Left ventricle myocardium superior (tissue), 1 donor: ENCODE measurements at places on chromosomes 6 and 20. TPM values are rescaled to one million over a fixed set of nuclear protein-coding genes. Genes with fewer than 3 reads are reported as not detected.

DNA sequence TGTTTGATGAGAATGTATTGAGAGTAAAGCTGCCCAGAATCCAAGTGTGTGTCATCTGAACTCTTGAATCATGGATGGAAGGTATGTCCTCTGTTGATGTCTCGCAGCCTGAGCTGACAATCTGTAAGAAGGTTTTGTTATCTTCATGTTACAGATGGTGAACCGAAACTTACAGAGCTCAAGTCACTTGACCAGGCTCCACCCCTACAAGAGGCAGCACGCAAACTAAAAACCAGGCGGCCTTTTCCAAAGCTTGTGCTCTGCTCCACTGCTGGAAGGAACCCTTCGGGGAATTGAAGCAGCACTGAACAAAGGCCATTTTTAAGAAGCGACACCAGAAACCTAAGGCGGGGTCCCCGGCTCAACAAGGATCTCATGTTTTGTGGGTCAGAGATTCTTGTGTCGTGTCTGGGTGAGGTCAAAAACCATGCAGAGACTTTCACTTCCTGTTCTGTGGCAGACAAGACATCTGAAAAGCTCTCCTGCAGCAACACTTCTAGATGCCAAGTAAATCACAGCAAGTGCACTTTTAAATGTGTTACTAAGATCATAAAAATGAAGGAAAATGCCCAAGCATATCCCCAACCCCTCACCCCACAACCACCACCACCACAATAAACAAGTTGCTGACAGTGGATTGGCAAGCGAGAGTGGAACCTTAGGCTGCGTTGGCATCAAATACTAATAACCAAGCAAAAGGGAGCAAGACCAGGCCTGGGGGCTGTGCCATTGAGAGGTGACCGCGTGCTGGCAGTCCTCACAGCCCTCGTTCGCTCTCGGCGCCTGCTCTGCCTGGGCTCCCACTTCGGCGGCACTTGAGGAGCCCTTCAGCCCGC is 27.3 kb downstream of the NQO2 start:
- no peak for DNase-seq

Gene ADTRP
- not detected for total RNA-seq

DNA sequence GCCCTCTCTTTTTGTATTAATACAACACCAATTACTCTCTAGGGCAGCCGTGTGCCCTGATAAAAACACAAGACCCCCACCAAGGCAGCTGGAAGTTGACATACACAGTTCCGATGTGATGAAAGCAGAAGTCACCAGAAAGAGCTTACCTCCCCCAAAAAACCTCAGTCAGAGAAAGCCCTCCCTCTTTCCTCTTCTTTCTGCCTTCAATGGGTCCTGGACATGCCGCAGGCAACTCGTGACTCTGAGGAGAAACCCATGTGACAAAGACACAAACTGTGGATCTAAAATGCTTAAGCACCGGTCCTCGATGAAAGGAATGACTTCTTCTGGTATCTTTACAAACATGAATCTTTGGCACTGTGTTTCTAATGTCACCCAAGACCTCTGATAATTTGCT is 117.7 kb upstream of the CCDC28A start:
- no peak for DNase-seq

Gene DNAH8
- not detected for total RNA-seq

DNA sequence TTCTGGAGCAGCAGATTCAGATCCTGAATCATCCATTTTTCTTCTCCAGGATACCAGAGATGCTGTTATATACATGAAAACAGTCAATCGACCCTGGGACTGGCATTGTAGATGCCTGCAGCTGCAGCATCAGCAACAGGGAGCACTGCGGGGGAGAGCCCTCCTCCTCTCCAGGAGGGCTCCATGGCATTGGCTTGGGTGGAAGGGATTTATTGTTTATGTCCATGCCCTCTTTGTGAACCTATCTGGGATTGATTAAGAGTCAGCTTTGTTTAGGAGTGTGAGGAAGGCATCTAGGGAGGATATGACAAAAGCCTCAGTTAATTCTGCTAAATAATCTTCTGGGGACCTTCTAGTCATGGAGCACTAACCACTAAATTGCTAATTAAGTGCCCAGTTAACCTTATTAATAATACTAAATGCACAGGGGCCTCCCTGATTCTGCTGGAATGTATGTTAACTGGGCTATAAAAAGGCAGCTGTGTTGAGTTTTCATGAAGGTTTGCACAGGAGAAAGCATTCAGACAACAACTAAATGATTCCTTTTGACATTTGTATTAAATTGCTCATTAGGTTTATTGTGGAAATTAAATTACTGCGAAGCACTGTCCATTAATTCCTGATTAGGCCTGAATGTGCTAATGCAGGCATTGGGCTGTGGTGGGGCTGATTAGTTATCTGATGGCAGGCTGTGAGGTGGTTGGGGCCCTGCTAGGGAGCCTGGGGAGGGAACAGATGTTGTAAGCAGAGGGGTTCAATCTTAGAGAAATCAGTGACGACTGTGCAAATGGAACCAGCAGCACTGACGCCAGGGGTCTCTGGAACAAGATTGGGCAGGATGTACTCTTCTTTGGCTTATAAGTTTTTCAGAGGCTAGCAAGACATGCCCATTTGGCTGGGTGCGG is 57.6 kb downstream of the IMPG1 start:
- no peak for DNase-seq

GRCh38 chr6:144197919-144198318 is 47.6 kb downstream of the STX11 start:
- DNase-seq = no peak

Gene ATP6V1G2
- total RNA-seq = 2.1 TPM

DNA sequence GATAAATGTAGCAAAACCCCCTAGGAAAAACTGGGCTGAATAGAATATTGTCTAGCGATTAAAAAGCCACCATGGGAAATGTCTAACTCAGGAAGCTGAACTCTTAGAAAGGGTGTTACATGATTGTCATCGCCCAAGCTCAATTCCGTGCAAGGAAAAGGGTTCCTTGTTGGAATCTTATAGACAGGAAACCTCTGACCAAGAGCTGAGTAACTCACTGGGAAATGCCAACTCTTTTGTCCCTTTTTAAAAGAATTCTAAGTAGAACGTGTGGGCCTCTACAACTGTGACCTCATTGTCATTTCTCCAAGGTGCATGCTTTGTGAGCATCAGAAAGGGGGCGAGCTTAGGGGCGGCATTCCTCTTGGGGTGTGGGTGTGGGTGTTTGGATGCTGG is 88.1 kb downstream of the SYNJ2 start:
- DNase-seq = no peak

GRCh38 chr6:109922851-109923250 is 55.3 kb upstream of the GPR6 start:
- no peak for DNase-seq

Gene TTLL9
- total RNA-seq = not detected

DNA sequence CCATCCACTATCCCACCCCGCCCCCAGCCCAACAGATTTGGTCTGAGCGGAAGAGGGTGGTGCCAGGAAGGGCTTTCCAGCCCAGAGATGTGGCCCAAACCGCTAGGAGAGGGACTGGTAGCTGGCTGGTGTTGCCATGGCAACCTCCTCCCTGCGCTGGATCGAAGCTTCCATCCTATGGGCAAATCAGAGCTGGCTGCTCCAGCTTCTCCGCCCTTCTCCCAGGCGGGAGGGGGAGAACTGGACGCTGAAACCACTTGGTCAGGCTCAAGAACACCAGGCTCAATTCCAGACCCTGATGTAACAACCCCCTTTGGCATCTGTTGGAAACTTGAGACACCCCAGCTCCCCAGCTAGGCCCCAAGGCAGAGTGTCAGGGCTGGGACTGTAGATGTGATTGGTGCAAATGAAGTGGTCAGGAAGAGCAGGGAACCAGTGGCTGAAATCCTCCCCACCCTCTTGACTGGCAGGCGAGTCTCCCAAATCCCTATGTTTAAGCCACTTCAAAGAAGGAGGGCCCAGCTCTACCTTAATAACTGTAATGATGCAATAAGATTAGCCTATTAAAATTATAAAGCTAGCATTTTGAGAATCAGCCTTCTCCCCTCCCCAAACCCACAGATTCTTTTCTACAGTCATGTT is 4.2 kb downstream of the RIMS4 start:
- no peak for DNase-seq

DNA sequence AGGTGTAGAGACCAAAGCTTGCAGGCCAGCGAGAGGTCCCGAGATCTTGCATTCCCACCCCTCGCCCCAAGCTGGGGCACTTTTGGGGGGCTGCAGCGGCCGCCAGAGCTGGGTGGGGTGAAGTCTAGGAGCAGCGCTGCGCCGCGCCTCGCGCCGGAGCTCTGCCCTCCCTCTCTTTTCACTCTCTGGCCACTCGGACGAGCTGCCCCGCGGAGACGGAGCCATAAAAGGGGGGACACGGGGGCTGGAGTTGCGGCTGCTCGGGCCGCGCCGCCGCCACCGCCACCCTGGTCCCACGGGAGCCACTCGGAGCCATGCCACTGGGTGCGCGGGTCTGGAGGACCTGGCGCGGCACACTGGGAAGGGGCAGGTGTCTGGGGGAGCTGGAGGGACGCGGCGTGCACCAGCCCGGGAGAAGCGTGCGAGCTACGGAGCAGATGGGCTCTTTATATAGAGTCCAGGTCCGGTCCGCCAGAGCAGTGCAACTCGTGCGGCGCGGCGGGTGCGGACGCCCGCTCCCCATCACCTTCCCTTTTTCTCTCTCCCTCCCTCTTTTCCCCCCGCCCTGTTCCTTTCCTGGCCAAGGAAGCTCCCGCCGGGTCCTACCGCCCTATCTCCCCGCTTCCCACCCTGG is 687 bp upstream of the HTR1B start:
- no peak for DNase-seq

DNA sequence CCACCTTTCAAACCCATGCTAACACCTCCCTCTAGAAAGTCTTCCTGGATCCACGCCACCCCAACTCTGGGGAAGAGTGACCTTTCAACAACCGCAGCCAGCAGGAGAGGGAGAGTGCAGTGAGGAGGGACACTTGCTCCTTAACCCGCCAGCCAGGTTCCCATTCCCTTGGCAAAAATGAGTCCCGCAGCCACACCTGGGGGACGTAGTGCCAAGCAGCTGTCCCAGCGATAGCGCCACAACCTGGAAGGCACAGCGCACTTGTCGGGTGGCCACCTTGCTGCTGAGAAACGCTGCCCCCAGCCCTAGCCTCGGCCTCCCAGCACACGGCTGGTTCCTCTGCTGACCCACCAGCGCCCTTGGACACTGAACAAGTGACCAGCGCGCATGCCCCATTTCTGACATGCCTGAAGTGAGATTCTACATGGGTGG is 119.3 kb downstream of the JPH2 start:
- no peak for DNase-seq

Gene GPSM3
- 5.9 TPM for total RNA-seq

DNA sequence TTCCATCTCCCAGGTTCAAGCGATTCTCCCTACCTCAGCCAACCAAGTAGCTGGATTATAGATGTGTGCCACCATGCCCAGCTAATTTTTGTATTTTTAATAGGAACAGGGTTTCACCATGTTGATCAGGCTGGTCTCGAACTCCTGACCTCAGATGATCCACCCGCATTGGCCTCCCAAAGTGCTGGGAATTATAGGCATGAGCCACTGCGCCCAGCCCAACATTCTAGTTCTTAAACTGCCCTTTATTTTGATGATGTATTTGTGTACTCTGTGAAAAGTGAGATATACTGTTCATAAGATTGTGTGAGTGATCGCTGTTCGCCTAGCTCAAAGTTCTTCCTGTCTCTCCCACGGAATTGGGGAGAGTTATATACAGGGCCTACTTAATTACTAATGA is 93.1 kb downstream of the HFE start:
- DNase-seq = no peak

DNA sequence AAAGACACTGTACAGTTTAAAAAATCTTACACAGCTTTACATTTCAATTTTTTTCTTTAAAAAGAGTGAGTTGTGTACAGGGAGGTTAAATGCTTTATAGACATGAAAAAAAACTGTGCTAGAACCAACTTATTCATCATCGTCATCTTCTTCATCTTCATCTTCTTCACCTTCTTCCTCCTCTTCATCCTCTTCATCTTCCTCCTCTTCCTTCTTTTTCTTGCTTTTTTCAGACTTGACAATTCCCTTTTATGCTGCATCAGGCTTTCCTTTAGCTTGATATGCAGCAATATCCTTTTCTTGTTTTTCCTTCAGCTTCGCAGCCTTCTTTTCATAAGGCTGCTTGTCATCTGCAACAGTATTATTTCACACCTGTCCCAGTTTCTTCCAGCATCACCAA is 34.3 kb upstream of the TMEM30A start:
- no peak for DNase-seq

GRCh38 chr6:43976706-43977403 is 150.4 kb downstream of the MRPL14 start:
- no peak for DNase-seq

DNA sequence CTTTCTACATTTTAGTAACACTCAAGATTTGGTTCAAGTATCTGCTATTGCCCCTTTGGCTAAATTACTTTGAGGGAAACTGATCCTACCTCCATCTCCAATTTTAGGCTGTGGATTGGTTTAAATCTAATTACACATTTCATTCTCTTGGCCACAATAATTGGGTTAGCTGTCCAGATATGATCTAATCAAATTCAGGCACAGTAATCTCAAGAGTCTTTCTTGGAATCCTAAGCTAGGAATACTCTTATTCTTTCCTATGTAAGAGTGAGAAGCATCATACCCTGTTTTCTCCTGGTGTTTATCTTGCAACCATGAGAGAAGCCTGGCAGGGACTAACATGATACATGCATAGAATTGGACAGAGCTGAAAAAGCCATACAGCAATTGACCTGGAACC is 300.4 kb upstream of the MARCKS start:
- DNase-seq = no peak

- DNase-seq = no peak
Observed at GRCh38 chr6:12803486-12803885, 86.9 kb downstream of the PHACTR1 start.

DNA sequence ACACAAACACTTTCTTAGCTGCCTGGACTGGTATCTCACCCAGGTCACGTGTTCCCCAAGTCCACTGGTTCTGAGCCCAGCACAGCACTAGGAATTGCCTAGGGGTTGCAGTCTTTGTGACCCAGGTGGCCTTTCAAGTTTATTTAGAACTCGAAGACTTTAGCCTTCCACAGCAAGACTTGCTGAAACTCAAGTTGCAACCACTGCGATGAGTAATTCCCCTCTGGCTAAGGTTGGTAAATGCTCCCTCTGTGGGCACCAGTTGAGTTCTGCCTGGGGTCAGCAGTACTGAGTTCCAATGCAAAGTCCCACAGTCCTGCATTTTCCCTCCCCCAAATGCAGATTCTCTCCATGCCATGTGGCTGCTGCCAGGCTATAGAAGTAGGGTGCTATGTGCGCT is 77.6 kb upstream of the MOCS1 start:
- DNase-seq = no peak

Gene PLN
- total RNA-seq = 2,753 TPM

GRCh38 chr20:57900226-57900905 is 190.6 kb upstream of the PMEPA1 start:
- no peak for DNase-seq
